ENCODE measurements at places on chromosomes 7 and 10.

DNA sequence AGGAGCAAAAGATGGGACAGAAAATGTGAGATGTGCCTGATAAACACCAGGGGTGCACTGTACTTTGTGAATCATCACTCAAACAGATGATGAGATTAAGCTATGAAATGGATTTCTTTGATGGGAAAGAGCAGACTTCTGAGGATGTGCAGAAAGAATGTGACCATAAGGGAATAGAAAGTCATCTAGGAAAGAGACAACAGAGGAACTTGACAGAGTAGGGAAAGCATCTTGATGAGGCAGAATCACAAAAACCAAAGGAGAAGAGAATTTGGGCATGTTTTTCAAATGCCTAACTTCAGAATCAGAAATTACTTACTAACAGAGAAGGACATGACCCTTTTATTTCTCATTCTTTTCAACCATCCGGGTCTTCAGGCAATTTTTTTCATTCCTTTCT is 82.4 kb upstream of the LRRTM3 start:
- peak; percentile 82 for DNase-seq

DNA sequence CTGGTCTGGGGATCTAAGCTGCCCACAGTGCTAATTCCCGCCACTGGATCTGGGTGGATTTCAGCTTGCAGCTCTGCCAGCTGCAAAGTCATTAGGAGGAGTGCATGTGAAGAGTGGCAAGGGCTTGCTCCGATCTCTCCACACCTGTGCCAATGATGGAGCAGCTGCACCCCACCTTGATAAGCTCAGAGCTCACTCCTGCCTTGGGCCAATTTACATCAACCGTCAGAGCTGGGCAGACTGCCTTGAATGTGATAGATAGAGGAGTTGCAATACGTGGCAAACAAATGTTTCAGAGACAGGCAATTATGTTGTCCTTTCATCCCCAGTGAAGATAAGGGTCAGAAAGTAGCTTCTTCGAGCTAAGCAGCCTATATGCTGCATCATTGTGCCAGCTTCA is 379.9 kb downstream of the SH2D4B start:
- no peak for DNase-seq

DNA sequence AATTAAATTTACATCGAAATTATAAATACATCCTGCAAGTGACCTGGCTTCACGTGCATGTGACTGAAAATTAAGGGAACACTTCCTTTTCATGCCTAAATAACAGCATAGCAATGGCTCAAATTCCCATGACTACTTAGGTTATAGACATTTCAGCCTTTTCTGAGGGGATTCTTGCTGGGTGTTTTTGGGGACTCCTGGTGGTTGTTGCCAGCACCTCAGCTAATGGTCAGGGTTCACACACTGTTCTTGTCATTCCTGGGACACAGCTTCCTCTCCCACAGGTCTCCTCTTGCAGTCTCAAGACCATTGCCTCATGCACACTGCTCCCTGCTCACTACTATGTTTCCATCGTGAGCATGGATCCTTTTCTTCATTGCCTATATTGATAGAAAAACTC is 148.9 kb upstream of the GLI3 start:
- DNase-seq: no peak

- DNase-seq: no peak
Measured at GRCh38 chr10:116743266-116744064, 1.1 kb upstream of the HSPA12A start.

GRCh38 chr7:23357190-23358093 is 58.3 kb downstream of the MALSU1 start:
- peak; percentile 38 for DNase-seq

DNA sequence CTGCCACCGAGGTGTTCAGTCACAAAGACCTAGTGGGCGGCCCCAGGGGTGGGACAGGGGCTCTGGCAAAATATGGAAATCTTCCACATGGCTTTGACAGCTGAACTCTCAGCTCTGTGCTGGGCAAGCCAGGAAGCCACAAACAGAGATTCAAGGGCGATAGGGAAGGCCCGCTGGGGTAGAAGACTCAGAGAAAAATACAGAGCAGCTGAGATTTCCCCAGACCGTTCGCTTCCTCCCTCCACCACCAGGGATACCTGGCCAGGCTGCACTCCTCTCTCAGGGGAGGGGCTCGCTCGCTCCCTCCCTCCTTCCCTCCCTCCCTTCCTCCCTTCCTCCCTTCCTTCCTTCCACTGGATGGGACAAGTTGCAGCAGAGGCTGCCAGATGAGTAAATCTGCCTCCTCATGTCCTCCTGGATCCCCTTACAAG is 260.5 kb downstream of the PRPF18 start:
- DNase-seq: no peak

DNA sequence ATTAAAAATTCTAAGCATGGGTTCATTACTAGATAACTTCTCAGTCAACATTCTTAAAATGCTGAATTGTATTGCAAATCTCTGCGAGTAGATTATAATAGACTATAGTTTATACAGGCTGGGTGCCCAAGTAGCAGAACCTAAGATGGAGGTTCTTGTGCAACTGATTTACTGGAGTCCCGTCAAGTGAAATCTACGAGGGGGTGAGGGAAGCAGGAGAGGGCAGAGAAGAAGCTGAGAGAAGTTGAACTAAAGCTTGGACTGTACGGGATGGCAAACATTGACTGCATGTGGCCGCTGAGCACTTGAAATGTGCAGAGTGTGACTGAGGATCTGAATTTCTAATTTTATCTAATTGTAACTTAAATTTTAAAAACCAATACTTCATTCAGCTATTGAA is 124.5 kb downstream of the CTNNA3 start:
- DNase-seq: no peak

DNA sequence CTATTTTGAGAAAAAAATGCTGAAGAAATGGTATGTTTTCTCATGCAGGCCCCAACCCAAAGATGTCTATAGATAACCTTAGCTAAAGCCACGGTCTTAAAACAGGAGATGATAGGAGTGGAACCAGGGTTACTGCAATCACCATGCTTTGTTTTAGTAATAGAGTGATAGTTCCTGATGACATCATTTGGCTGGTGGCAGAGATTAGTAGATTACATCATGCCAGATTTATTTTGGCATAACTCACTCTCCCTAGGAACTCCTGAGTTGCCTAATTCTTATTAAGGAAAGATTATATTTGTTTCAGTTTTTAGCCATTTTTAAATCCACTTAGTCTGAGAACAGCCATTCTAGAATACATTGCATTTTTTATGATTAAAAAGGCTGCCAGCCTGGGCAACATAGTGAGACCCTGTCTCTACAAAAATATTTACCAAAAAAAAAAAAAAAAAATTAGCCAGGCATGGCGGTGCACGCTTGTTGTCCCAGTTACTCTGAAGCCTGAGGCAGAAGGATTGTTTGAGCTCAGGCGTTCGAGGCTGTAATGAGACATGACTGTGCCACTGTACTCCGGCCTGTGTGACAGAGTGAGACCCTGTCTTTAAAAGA is 17.8 kb downstream of the ENO4 start:
- peak; percentile 34 for DNase-seq

DNA sequence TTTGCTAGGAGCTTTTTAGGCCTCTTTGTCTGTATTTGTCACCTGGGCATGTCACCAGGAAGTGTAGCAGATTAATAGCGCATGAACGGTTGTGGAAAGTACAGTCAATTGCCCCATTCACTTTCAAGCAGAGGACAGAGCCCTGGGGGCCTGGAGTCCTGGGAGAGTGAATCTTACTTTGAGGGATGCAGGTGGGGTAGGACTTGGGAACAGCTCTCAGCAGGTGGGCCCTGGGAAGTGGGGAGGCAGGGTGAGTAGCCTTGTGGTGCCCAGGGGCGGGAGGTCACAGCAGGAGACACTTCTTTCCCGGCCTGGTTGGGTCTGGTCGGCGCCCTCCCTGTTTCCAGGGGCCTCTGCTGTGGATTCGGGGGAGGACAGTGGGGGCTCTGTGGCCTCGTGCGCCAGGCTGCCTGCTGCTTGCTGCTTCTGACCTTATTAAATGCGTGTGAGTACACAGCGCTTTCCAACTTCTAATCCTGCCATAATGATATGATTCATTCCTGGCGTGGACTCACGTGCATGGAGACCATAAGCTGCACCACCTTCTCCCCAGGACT is 51.6 kb upstream of the AQP1 start:
- DNase-seq: peak; percentile 18
